ELR (cell line): ENCODE measurements at places on chromosomes 6 and 20.

DNA sequence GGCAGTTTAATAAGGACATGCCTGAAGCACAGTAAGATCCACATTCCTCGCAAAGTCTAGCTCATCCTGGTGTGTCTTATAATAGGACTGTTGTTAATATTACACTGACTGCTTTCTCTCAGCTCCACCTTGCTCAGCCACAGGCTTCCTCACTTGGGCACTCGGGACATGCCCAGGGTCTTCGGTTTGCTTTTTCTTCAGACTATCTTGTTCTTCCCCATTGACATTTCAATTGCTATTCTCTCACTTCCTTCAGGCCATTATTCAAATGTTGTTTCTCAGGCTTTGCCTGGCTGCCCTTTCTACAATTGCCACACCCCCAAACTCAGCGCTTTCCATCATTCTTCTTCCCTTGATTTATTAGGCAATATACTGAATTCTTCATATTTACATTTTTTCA, 274.8 kb upstream of the RGS17 start:
- no peak for DNase-seq

DNA sequence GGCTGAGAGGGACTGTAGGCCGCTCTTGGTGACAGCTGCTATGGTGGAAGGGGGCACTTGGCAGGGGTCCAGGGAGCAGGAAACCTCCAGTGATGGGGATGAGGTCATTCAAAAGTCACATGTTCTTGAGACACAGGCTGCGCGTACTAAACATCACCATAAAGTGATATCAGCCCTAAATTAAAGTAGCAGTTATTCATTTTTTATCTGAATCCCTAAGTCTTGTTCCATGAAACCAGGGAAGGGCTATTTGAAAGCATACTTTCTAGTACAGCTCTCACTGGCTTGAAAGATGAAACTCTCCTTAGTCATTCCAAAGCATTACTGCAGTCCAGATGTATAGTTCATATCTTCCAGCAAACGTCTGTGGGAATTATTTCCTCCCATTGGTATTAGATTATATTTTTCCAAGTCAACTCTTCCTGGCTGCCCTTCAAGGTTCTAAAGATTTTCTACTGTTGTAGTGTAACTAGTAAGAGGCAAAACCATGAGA, 373.1 kb downstream of the CD109 start:
- DNase-seq: peak; percentile 73

DNA sequence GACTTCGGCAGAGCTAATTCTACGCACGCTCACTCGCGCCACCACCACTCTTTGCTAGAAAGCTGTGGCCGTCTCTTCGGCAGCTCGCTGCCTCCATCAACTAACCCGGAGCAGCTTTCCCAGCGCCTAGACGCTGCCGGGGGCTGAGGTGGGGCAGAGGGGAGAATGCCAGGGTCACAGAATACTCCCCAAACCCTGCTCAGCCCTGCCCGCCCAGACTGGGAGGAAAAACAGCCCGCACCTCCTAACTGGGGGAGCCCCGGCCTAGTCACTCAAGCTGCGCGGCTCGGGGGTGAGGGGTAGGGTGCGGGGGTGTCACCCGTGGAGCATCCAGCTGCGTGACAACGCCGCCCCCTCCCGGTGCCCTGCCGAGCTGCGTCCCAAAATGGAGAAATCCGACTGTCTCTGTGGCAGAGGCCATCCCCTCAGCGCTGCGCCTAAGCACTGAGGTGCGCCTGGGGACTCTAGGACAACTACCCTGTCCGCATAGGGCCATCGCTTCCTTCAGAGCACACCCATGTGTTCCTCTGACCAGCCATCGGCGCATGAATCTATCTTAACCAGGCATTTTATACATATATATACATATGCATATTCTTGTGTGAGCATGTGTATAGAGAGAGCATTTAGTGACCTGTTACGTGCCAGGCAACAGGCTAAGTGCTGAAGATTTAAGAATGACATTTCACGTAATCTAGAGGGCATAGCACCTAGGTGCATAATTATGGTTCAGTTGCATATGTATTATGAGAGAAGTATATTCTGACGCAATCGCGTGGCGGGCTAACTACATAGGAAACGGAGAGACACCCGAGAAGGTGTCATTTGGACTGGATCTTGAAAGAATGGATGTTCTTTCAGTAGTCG, 1.5 kb upstream of the TENT5A start:
- peak; percentile 74 for DNase-seq

DNA sequence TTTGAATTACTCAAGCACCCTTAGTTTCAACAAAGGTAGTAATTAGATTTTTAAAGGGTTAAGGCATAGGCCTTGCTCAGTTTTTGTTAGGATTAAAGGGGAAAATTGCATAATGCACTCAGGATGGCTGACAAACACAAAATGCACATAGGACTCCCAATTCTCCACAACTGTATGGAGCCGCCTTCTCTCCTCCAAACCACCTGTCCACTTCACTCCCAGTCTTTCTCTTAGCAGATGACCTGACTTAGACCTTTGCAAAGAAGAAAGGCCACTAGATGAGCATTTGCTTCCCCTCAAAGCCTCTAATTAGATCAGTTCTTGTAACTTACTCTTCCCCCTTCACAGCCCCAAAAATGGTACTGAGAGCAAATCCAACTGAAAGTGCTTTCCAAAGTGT, 20.1 kb downstream of the NSFL1C start:
- DNase-seq: no peak

DNA sequence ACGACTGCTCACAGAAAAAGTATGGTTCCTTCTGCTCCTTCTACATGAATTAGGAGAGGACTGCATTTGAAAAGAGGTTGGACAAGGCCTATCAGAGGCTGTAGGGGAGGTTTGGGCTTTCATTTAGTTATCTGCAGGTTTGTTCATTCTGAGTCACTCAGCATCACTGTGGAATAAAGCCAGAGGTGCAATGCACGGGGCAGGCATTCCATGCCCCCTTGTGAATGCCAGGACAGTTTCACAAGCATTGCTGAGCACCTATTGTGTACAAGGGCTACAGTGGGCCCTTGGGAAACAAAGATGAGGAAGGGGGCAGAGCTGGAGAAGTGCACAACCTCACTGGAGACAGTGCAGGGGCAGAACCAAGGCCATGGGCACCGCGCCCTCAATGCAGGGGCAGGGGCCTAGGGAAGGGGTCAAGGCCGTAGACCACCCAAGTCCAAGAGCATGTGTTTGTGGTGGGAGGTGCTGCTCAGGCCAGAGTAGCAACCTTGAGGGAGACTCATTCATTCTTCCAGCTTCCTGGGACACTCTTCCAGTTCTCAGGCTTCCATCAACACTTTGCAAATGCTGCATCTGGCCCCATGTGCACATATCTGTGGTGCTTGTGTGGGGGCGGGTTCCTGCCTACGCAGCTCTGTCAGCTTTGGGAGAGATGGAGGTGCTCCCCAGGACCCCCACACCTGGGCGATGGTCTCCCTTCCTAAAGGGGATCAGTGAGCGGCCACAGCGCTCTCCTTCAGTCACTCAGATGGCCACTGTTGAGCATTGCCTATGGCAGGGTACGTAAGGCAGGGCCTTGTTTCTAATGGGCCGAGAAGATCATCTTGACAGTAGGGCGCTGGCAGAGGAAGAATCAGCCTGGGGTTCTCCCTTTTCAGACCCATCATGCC, 204.5 kb downstream of the SYNDIG1 start:
- peak; percentile 67 for DNase-seq

DNA sequence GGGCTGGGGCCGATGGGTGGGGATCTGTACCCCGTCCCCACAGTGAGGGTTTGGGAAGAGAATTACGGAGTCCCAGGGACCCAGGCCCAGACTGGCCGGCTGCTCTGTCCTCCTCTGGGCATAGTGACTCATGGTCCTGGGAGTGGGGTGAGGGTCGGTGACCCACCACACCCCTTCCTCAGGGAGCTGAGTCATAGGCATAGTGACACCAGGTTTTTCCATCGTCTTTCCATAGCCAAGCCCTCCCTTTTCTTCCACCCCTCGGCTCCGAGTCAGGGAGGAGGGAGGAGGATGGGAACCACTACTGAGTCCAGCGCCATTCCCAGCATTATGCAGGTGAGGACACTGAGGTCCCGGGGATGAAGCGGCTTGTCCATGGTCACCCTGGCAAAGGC, 8.9 kb downstream of the CYP21A2 start:
- DNase-seq: peak; percentile 63

- no peak for DNase-seq
Observed at GRCh38 chr6:1039191-1039590, 272.7 kb upstream of the FOXQ1 start.

DNA sequence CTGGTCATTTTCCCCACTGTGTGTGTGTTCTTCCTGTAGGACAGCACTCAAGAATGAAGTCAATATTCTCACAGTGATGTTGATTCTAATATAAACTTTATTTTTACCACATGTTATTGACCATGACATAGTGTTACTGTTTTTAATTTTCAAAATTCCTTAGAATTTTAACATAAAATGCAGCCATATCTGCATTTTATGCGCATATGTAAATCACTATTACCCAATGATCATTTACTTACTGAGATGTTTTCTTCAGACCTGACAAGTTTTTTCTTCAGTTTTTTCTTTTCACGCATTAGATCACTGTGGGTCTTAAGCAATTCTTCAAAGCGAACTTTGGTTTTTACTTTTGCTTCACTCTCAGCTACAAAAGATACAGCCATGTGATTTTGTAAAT, 7.2 kb downstream of the AHI1 start:
- no peak for DNase-seq

DNA sequence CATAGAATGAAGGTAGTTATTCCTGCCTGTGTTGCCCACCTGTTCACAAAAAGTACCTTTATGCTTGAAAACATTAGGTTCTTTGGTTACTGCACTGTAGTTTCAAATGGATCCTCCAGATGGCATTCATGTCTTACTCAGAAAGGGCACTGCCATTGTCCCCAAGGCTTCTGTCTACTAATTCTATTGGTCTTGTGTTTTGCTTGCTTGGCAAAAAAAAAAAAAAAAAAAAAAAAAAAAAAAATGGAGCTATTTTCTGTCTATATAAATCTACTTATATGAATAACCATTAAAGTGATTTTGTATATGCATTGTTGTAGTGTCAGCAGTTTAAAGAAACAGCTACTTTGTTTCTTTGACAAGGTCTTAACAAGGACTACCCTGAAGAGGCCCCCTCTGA, 12.7 kb upstream of the EFHC1 start:
- peak; percentile 81 for DNase-seq

- peak; percentile 76 for DNase-seq
Observed at GRCh38 chr6:14674458-14674857, 556.9 kb downstream of the CD83 start.

DNA sequence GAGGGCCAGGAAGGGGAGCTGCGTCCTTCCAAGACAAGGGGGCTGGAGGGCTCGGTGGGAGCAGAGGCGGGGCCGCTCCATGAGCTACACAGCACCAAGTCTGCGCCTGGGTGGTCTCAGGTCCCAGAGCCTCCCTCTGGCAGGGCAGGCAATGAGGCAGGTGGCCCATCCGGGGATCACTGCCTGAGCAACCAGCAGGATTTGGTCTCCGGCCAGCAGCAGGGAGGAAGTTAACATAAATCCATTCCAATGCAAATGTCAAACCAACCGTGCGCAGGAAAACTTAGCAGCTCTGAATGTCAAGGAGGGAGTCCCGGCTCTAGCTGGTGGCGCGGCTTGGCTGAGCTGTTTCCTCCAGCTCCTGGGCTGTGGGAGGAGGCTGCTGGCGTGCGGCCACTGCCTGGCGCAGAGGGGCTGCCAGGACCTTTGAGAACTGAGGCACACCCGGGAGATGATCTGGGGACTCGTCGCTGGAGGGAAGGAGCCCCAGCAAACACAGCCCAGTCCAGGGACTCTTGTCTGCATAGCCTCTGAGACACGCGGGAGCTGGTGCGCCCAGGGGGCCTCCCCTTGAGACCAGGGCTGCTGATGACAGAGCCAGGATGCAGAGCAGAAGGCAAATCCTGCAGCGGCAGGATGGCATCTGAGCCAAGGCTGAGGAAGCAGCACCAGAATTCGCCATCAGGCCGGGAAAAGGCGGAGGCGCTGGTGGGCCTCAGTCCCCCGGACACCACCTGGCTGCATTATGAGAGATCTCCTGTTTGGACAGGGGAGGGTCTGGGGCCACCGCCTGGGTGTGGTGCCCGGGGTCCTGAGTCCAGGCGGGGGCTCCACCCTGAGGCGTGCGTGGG, 33.1 kb upstream of the CHRNA4 start:
- DNase-seq: no peak
